Lower leg skin (tissue), 4 donors: ENCODE measurements at places on chromosomes 7 and 10. TPM values are rescaled to one million over a fixed set of nuclear protein-coding genes. Genes with fewer than 3 reads are reported as not detected.

AGMO gene
- not detected for total RNA-seq

HOXA9 gene
- total RNA-seq = 49.1 TPM

DNAH11 gene
- total RNA-seq = 2.4 TPM

TMEM270 gene
- total RNA-seq = not detected

OR6B1 gene
- total RNA-seq = not detected

C7orf57 gene
- not detected for total RNA-seq

EPDR1 gene
- total RNA-seq = 7.5 TPM

HABP2 gene
- not detected for total RNA-seq

C10orf53 gene
- total RNA-seq = not detected

SORCS1 gene
- total RNA-seq = 3.3 TPM

PDE6C gene
- not detected for total RNA-seq

RPA3 gene
- total RNA-seq = 8.4 TPM

FZD1 gene
- total RNA-seq = 18.7 TPM

DNAJB12 gene
- 52.5 TPM for total RNA-seq

TUBAL3 gene
- not detected for total RNA-seq

SLC25A40 gene
- 31.5 TPM for total RNA-seq

PIK3AP1 gene
- total RNA-seq = 3.0 TPM

CPA2 gene
- not detected for total RNA-seq

LBX1 gene
- total RNA-seq = not detected

LRRC18 gene
- not detected for total RNA-seq

KIF11 gene
- total RNA-seq = 3.1 TPM

FOXI2 gene
- total RNA-seq = 0.58 TPM

IGF2BP3 gene
- not detected for total RNA-seq

FAM25A gene
- total RNA-seq = 717 TPM

SLC26A3 gene
- total RNA-seq = 0.13 TPM

CRYGN gene
- not detected for total RNA-seq

CCDC7 gene
- total RNA-seq = 2.4 TPM

ATAD1 gene
- 43.2 TPM for total RNA-seq

ACBD7 gene
- total RNA-seq = not detected

HOXA3 gene
- 7.2 TPM for total RNA-seq

DNA2 gene
- total RNA-seq = 1.9 TPM

VPS37D gene
- total RNA-seq = 2.7 TPM

ARHGEF5 gene
- 141 TPM for total RNA-seq

AKR1C1 gene
- total RNA-seq = 18.2 TPM

SMNDC1 gene
- 9.7 TPM for total RNA-seq

LEP gene
- total RNA-seq = 7.3 TPM

MRLN gene
- not detected for total RNA-seq

INPP5F gene
- total RNA-seq = 15.0 TPM

STEAP1 gene
- 0.44 TPM for total RNA-seq

AKR1C2 gene
- 22.7 TPM for total RNA-seq

C10orf143 gene
- total RNA-seq = 0.38 TPM

RHEB gene
- 52.4 TPM for total RNA-seq
